ENCODE measurements at places on chromosomes 13 and 19.
A peak's percentile ranks its signal among the peaks of the same experiment; 100 is the strongest.

- no peak for DNase-seq
Measured at GRCh38 chr19:43540381-43540780, 7.4 kb downstream of the ZNF575 start.

DNA sequence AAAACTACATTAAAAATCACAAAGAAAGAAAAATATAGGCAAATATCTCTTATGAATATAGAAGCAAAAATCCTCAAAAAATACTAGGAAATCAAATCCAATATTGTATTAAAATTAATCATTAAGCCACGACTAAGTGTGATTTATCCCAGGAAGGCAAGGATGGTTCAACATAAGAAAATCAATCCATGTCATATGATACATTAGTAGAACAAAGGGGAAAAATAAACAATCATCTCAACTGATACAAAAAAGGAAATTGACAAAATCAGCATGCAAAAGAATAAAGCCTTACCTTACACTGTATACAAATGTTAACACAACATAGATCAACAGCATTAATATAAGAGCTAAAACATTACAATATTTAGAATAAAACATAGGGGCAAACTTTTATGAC is 933.3 kb downstream of the PCDH9 start:
- DNase-seq: no peak

DNA sequence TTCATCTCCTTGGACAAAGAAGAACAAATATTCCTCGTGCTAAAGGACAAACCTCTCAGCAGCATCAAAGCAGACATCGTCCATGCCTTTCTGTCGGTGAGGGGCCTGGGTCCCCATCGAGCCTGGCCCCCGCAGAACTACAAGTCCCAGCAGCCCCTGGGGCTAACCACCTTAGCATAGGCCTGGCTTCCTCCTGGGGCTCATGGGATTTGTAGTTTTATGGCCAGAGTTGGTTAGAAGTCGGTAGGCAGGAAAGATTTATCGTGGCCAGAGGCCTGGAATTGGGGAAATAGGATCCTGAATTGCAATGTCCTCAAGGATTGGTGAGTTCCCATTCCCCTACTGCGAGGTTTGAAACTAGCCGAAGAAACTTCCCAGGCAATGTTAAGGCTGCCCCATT is 19.6 kb downstream of the TMEM150B start:
- peak; percentile 62 for DNase-seq

- DNase-seq: no peak
Measured at GRCh38 chr19:30006207-30006606, 64.2 kb downstream of the URI1 start.

- no peak for DNase-seq
Measured at GRCh38 chr13:30398601-30399072, 23.7 kb upstream of the UBE2L5 start.

- no peak for DNase-seq
Measured at GRCh38 chr19:31668921-31669320, 319.7 kb upstream of the TSHZ3 start.

- DNase-seq: no peak
Measured at GRCh38 chr13:75685239-75685697, 49.1 kb downstream of the LMO7 start.

GRCh38 chr13:52428295-52428694 is 22.1 kb downstream of the VPS36 start:
- DNase-seq: no peak

DNA sequence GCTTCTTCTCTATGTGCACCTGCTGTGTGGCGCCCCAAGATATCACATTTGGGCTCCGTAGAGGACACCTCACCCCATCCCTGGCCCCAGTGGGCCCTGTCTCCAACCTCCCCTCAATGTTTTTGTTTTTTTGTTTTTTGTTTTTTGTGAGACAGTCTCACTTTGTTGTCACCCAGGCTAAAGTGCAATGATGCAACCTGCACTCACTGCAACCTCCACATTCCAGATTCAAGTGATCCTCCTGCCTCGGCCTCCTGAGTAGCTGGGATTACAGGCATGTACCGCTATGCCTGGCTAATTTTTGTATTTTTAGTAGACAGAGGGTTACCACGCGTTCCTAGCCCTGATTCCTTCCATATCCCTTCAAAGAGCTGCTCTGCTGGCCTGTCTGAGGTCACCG is 26.9 kb upstream of the TUBGCP3 start:
- no peak for DNase-seq

DNA sequence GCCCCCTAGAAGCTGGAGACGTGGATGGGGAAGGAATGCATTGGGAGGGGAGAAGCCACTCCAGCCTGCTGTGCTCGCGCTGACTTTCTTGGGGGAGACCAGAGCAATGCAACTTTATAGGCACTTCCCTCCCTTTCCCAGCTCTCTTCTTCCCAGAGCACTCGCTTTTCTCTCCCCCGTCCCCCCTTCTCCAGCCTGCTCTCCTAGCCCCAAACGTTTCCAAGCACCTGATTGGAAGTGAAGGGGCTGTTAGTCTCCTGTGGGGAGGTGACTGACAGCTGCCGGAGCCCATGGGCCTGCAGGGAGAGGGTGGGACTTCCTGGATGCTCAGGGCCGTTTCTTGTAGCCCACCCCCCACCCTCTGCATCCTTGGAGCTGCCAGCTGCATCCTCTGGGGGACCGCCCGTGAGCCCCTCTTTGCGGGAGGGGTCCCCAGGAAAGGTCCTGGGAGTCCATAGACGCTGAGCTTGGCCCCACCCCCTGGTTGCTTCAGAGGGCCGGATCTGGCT is 2.5 kb downstream of the HDGFL2 start:
- no peak for DNase-seq

- DNase-seq: no peak
Measured at GRCh38 chr13:43347877-43348276, 324.5 kb downstream of the DNAJC15 start.

GRCh38 chr19:6524311-6524710 is 6.5 kb upstream of the TNFSF9 start:
- no peak for DNase-seq

DNA sequence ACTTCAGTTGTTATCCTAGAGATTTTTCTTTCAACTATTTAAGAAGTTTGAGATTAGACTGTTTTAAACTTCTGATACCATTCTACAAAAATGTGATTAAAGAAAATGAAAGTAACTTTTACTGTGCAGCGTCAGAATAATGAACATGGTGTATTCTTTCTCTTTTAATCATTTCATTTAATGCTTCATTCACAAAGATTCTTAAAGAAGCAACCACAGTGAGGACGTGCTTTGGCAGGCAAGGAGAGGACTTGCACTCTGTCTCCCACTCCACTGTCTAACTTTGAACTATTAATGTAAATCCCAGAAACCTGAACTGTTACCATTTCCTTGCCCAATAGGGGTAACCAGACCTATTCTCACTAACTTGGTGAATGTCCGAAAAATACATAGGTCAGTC is 137.0 kb downstream of the KCNRG start:
- DNase-seq: no peak

DNA sequence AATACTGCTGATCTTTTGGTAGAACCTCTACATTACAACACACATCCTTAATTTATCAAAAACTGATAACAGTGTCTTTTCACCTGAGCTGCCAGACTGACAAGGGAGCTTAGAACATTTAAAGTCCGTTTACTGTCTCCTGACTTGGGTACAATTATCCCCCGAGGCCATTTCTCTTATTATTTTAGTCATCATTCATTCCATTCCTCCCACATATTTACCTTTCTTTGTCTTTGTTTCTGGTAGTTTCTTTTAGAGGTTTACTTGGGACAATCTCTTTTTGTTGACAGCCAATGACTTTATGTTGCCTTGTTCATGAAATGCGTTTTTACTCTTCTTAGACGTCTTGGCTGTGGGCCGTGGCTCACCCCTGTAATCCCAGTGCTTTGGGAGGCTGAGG is 186.9 kb downstream of the PCCA start:
- no peak for DNase-seq

DNA sequence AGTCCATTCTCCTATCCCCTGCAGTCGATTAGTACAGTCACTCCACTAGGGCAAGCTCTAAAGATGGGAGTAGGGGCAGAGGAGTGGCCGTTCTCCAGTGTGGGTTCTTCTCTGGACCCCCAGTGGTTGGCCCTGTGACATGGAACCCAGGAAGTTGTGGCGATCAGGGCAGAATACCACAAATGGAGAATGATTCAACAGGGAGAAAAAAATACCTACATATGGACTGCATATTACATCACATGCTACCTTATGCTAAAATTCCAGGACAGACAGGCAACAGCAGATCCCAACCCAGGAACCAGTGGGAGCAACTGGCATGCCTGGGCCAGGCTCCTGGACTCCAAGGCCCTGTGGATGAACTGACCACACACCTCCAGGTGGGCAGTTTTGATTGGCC is 20.4 kb downstream of the POU2F2 start:
- DNase-seq: no peak

GRCh38 chr13:75771818-75772217 is 135.7 kb downstream of the LMO7 start:
- DNase-seq: no peak

DNA sequence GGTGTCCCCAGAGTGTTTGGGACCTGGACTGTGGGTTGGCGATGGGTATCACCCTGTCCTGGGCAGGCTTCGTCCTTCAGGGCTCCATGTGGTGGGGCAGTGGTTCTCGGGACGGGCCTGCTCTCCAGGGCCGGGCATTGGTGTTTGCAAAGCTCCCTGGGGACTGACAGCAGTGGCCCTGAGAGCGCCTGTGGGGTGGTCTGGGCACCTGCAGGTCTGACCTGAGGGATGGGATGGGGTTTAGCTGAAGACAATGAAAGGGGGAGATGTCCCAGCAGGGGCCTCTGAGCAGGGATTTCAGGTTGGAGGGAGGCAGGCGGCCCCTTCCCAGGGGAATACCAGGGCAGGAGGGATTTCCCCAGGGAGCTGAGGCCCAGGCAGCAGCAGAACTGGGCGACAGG is 68.3 kb upstream of the MCF2L start:
- no peak for DNase-seq

DNA sequence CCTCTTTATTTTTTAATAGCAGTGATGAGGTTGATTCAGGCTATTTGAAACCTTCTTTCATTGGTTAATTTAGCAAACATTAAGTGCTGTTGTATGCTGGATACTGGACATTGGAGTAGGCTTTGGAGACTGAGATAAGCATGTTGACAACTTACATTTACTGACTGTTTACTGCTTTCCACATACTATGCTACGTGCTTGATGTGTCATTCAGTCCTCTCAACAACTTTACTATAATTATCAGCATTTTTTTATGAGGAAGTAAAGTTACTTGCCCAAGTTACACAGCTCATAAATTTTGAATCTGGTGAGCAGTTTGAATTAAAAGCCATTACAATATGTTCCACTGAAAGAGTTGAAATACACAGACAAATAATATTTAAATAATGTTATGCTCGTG is 83.8 kb downstream of the GJA3 start:
- DNase-seq: no peak

GRCh38 chr13:48320891-48321510 is 17.4 kb downstream of the RB1 start:
- DNase-seq: no peak

- DNase-seq: no peak
Measured at GRCh38 chr13:56173346-56173745, 967.4 kb upstream of the PRR20A start.

DNA sequence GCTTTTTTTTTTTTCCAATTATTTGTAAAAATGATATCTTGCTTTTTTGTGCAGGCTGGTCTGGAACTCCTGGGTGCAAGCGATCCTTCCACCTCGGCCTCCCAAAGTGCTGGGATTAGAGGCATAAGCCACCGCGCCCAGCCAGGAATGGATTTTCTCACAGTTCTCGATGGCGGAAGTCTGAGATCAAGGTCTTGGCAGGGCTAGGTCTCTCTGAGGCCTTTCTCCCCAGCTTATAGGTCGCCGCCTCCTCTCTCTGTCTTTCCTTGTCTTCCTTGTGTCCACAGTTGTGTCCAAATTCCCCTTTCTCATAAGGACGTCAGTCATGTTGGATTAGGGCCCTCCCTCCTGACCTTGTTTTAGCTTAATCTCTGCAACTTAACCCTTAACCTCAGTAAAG is 200.5 kb downstream of the UQCRFS1 start:
- DNase-seq: no peak

DNA sequence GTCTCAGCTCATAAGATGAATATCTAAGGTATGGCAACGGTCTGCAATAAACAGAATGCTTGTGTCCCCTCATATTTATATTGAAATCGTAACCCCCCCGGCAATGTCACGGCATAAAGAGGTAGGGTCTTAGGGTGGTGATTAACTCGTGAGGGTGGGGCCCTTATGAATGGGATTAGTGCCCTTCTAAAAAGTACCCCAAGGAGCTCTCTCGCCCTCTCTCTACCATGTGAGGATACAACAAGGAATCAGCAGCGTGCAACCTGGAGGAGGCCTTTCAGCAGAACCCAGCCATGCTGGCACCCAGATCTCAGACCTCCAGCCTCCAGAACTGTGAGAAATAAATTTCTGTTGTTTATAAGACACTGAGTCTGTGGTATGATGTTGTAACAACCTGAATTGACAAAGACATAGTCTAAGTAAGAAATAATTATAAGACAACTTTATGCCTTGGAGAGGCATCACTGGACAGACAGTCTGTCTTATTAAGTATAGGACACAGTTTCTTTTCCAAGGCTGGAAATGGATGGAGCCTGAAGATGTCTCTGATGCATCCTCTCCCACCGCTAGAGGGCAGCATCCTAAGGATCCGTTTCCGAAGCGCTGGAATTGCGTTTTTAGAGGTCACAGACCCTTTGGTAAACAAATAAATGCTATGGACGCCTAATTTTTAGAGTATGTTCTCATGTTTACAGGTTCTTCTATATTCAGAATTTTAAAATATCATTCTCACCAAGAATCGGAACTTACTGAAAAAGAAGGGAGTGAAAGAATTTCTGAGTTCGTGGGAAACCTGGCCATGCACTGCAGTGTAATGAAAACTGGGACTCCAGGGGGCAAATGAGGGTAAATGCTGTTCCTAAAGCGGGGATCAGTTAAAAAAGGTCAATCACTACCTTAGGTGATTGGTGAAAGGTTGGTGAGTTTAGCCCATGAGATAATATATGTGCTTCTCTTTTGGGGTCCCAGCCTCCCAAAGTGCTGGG is 13.3 kb upstream of the LEUTX start:
- peak; percentile 32 for DNase-seq

- DNase-seq: no peak
Measured at GRCh38 chr13:45296259-45296658, 44.7 kb downstream of the TPT1 start.

DNA sequence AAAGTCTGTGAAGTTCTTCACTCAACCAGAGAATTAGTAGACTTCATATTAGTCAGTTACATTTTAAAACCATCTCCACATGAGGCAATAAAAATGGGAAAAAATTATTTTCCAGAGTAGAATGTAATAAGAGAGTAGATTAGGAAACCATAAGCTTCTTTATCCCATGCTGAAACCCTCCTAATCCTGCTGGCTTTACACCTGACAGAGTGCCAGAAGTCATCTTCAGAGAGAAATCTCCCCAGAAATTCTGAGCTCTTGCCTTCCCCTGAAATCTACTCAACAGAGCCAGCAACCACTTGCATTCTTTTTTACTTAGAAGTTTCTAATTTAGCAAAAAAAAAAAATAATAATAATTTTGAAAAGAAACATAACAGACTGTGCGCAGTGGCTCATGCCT is 279.9 kb downstream of the NHLRC3 start:
- no peak for DNase-seq

Measured in stimulated activated naive CD4-positive, alpha-beta T cell (primary cell).